Hematopoietic multipotent progenitor cell (in vitro differentiated cells): ENCODE measurements at places on chromosomes 4 and X. TPM values are rescaled to one million over a fixed set of nuclear protein-coding genes. Genes with fewer than 3 reads are reported as not detected.

- DNase-seq, result no peak
These were observed at the start of gene GATA1 for GRCh38 chrX:48786341-48786800. GATA1 (plus strand) TSS chrX:48786590; CDS start chrX:48791110, 4,520 bp downstream.

DNA sequence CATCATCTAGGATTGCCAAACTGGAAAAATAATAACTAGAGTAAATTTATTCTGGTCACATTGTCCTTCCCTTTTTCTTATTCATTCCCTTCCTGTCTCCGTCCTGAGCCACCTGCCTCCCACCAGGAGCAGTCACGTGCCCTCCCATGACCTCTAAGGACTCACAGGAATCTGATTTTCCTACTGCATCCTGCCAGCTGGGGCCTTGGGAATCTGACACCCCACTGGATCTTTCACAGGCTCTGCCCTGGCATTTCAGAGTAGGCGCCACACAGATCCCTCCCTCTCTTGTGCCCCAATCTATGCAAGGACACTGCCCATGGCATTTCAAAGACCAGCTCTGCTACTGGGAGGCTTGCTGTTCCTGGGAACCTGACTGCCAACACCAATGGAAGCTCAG lies 520.5 kb downstream of the PPARGC1A start:
- DNase-seq, result no peak

Gene ANAPC10
- 19.1 TPM for total RNA-seq

DNA sequence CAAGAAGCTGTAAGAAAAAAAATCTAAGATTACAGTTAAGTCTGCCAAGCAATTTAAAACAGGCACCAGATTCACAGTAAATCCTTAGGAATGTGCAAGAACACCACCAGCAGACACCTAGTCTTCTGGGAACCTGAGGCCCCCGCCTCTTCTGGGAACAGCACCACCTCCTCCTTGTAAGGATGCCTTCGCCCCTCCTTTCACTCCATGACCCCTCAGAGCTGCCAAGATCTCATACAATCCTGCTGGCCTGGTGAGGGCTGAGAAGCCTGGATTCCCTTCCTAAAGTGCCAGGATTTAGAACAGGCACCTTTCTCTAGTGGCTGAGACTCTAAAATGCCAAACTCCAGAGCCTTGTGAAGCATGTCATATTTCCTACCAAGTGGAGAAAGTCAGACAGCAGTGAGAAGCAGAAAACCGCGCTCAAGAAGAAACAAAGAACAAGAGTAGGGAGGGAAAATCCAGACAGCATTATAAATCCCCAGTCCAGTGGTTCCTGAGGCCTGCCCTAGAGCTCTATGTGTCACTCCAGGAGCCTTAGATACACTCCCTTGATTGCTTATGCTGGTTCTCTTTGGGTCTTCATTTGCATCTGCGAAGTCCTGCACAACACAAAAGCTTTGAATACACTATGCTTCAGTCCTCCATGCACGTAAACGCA lies 166.4 kb downstream of the TSPAN5 start:
- DNase-seq, result no peak

Gene IL13RA2
- under 0.01 TPM for total RNA-seq

DNA sequence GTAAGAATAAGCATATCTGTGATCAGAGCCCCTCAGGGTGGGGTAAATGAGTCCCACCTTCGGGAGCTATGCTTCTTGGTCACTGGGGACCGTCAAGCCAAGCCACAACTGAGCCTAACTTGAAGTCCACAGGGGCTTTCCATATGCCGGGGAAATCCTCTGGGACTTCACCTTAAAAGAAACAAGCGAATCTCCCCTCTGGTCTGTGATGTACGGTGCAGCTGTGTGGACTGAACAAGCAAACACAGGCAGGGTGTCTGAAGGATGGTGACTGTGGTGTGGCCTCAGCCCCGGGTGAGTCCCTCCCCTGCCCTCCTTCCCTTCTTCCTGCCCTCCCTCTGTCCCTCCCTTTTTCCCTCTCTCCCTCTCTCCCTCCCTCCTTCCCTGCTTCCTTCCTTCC lies 29.7 kb upstream of the PPP2R2C start:
- no peak for DNase-seq

DNA sequence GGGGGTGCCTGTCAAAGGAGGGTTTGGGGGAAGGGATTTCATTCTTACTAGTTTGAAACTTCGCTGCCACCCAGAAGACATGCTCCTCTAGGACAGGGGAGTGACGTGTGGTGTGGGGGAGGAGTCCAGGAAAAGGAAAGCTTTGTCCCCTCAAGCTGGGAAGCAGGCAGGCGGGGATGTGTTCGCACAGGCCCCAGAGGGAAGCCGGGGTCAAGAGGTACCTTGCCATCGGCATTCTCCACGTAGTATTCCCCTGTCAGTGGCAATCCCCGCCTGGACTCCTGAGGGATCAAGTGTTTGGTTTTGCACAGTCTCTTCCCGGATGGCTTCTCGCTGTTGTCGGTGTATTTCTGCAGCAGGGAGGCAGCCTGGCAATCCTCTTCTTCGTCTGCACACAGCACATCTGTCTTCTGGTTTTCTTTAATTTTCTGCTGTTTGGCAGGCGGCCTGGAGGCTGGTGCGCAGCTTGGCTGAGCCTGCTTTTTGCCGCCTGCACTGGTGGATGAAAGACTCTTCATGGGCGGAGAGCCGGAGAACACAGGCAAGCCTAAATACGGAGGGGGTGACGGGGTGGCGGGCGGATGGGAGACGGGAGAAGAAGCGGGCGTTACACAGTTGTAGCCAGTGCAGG lies 35.1 kb downstream of the BCOR start:
- DNase-seq, result no peak

Gene CXXC4
- not detected for total RNA-seq

- no peak for DNase-seq
These were observed 383 bp upstream of the TBC1D19 start for GRCh38 chr4:26583538-26583864.

Gene CENPVL2
- total RNA-seq, result 0.54 TPM

Gene SMIM10
- total RNA-seq, result 15.1 TPM

DNA sequence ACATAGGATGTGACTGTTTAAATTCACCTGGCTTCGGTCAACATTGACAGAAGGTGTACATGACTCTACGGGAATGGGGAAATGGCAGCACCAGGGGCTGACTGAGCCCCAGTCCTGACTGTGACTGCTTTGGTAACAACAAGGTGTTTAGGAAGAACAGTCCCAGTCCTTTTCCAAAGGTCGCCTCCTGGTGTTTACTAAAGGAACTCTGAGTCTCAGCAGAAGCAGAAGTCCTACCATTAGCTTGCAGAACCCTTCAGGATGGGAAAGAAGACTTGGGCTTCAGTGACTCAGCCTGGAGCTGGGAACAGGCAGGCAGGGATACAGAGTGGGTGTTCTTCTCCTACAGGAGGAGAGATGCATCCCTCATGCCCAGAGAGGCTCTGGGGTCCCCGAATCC lies 103.3 kb downstream of the MGST2 start:
- no peak for DNase-seq

Gene MAPK10
- total RNA-seq, result 0.54 TPM
